Glutamatergic neuron (in vitro differentiated cells): ENCODE measurements at places on chromosomes 4 and X. TPM values are rescaled to one million over a fixed set of nuclear protein-coding genes. Genes with fewer than 3 reads are reported as not detected.

CSAG1 gene
- 0.98 TPM for total RNA-seq

EDA2R gene
- 6.3 TPM for total RNA-seq

PDLIM5 gene
- total RNA-seq: 32.7 TPM

USP17L17 gene
- total RNA-seq: not detected

ARAF gene
- 25.5 TPM for total RNA-seq

SULT1E1 gene
- not detected for total RNA-seq

DNA sequence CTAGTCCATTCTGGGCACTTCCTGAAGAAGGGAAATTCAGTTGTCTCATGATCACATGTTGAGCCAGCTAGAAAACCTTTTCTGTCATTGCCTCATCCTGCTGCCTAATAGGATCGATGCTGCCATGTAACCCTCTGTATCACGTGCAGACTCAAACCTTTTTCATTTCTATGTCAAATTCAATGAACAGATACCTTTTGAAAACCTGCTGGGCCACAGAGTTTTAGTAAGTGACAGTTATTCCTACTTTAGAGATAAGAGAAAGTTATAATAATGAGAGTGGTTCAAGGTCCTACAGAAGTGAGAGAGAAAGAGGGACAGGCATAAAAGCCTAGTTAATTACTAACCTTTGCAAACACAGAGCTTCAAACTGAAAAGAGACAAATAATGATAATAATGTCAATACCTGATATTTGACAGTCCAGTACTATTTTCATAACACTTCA, 46.0 kb downstream of the MAOA start:
- no peak for DNase-seq

- no peak for DNase-seq
Measured at GRCh38 chr4:139453041-139453370, 915 bp upstream of the RAB33B start.

- no peak for DNase-seq
Measured at GRCh38 chr4:8394061-8394519, 46.4 kb downstream of the ACOX3 start.

- no peak for DNase-seq
Measured at GRCh38 chr4:82484996-82485783, 54.8 kb downstream of the ENOPH1 start.
